ENCODE measurements at places on chromosomes 5 and 9.

- DNase-seq: no peak
Measured at GRCh38 chr5:148336704-148337435, 1.5 kb downstream of the SPINK9 start.

- no peak for DNase-seq
Measured at GRCh38 chr9:127237801-127238200, 26.8 kb upstream of the GARNL3 start.

GRCh38 chr5:66958980-66959641 is 237.5 kb downstream of the CD180 start:
- no peak for DNase-seq

DNA sequence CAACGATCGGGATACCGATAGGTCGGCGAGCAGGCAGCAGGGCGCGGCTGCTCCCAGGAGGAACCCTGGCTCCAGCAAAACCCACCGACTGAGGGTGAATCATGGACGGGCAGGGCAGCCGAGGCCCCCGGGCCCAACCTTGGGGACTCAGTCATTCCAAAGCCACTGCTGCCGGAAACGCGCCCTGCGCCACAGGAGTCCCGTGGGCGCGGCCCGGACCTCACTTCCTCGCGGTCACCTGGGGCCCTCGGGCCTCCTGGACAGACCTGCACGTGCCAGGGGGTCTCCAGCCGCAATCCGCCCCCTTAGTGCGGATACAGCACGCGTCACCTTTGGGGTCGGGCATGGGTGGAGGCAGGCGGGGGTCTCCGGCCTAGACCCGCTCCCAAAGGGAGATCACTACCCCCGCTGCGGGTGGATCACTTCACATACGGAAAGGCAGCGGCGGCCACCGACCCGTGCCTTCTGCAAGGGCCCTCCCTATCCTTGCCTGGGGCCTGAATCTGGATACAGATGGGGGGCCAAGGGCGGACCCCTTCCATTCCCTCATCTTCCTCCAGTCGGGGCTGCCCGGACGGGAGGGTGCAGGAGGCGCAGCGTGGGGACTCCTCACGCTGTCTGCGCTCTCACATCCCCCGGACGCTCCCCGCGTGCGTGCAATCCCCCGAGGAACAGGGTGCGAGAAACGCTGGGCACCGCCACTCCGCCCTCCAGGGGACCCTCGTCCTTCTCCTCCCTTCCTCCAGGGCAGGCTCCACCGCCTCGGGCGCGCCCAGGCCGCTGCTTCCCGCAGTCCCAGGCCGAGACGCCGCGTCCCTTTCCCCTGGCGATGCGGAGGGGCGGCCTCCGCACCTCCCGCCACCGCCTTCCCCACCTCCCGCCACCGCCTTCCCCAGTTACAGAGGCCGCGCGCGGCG is 586 bp downstream of the TXN start:
- peak; percentile 59 for DNase-seq

DNA sequence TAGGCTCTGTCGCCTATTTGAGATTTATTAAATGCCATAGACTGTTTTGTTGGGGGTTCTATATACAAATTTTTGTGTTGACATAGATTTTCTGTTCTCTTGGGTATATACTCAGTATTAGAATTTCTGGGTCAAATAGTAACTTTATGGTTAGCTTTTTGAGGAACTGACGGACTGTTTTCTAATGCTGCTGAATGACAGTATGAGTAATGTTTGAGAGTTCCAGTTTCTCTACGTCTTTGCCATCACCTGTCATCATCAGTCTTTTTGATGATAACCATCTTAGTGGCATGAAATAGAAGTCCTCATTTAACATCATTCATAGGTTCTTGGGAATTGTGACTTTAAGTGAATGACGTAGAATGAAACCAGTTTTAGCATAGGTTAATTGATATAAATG is 60.1 kb downstream of the CCDC171 start:
- DNase-seq: no peak

DNA sequence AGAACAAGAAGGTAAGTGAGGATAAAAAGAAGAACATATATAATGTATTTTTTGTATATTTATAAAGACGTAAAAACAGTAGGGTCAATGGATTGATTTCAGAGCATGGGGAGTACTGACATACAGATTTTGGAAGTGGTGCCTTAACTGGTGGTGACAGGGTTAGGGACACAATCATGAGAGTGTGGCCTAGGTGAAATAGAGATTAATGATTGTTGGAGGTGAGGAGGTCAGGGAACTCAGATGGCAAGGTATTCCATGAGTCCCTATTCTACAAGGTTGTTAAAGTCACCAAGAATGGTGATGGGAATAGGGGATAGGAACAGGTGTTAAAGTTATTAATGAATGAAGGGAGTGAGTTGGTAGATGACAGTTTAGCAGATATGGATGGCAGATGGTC is 210.8 kb downstream of the SEMA6A start:
- DNase-seq: no peak

DNA sequence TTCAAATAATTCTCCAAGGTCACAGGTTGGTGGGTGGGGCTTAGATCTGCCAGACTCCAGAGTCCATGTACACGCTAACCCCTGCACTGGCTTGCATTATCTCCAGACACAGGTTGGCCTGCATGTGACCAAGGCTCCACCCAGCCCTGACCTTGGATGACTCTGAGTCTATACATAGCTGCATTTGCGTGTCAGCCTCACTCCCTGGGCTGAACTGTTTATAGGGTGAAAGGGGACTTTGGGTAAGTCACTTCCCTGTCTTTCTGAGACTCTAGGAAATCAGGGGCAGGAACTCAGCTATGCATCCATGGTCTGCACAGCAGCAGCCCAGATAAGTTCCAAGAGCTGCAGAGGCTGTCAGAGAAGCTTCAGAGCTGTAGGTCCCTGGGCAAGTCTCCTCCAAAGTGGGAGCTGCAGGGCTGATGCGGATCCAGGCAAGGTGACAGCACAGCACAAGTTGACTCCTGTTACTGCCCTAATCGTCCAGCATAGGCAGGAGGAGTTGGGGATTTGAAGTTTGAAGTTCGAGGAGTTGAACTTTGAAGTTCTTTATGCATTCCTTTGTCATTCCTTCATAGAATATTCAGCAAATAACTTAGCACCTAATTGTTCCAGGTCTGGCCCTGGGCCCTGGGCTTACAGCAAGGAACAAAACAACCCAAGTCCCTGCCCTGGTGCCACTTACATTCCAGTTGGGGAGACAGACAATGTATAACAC is 53.4 kb downstream of the SLC22A5 start:
- no peak for DNase-seq

- no peak for DNase-seq
Measured at GRCh38 chr5:150130493-150130922, 25.1 kb downstream of the PDGFRB start.

- no peak for DNase-seq
Measured at GRCh38 chr9:104482921-104483570, 21.0 kb upstream of the OR13F1 start.

GRCh38 chr5:109885205-109885604 is 195.5 kb downstream of the MAN2A1 start:
- no peak for DNase-seq

DNA sequence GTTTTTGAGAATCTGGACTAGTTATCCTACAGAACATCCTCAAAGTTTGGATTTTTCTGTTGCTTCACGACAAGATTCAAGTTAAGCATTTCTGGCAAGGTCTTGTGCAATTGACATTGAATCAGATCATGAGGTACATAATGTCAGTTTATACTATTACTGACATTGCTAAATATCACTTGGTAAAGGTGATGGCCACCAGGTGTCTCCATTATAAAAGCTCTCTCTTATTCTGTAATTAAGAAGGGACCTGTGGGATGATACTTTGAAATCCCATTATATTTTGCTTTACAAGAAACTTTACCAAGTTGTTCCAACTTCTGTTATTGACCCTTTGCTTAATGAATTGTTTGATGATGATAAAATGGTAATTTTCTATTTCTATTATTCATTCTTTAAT is 131.0 kb upstream of the ASTN2 start:
- DNase-seq: no peak

GRCh38 chr9:132905726-132906125 is 27.0 kb downstream of the SPACA9 start:
- no peak for DNase-seq

DNA sequence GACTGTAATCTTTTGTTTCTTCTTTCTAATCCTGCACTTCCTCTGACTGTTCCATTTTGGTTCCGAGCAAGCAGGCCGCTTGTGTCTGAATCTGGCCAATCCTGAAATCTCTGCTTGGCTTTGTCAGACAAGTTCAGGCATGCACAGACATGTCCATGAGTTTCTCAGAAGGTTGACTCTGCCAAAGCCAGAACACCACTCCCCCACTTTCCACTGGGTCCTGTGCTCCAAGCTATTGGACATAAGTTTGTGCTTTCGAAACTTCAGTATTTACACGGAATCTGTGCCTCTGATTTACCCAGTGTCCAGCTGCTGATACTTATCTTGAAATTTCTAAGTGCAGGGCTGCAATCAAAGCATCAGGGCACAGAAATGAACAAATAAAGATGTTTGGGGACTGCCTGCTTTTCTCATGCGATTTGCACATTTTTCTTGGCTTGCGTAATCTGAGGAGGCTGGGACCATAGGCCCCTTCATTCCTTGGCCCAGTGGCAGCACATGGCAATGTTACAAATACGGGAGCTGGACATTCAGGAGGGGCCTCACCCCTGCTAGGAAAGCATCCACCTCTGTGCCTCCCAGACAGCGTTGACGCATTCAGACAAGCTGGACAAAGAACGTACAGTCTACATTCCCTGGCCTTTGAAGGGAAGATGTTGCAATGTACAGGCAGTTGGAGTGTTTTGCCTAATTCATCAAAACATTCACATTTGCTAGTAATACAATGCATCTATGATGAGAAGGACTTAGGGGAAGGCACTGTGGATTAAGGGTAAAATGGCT is 209.2 kb upstream of the PAPPA start:
- no peak for DNase-seq

GRCh38 chr5:145246961-145247744 is 588.0 kb downstream of the PRELID2 start:
- no peak for DNase-seq

DNA sequence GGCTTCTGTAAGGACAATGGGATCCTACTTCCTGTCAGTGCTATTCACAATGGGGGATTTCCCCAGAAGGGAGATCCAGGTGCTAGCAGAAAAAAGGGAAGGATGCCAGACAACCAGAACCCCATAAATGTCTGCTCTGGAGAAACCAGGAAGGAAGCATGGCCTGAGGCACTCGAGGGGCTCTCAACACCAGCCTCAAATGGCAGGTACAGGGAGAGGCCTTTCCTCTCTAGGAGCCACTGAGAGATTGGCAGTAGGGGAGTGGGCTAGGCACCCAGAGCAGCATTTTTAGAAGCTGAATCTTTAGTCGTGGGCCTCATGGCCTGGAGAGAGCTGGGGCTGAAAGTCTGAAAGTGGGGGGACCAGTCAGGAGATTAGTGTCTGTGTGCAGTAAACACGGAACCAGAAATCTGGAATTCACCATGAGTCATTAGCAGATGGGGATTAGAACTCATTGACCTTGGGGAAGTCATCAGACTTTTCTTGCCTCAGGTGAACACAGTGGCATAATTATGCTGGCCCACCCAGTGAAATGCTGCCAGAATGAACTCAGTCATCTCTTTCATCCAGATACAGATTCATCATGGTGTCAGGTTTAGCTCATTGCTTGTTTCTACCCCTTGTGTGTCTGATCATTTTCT is 28.3 kb downstream of the ARHGEF28 start:
- no peak for DNase-seq

DNA sequence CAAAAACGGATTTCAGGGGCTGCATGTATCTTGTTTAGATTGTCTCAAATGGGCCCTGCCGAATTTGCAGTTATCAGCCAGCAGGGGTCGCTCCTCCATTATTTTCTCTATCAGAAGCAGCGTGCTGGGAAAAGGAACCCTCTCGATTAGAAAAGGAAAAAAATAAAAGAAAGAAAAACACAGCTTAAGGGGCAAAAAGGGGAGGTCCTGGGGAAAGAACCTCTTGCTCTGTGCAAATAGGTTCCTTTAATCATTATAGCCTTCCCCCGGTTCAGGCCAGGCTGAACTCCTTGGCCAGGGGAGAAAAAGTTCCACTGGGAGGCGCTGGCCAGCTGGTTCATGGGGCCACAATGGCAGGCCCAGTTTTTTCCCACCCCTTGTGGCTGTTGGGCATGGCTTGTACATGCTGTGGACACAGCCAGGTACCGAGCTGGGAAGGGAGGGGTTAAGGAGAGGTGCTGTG is 25.0 kb upstream of the CAPSL start:
- DNase-seq: peak; percentile 8
